ENCODE measurements at places on chromosomes 6 and 20. TPM values are rescaled to one million over a fixed set of nuclear protein-coding genes. Genes with fewer than 3 reads are reported as not detected.

The KHDC1L gene
- total RNA-seq, result not detected

- DNase-seq, result no peak
Observed at GRCh38 chr6:122283884-122284283, 115.6 kb upstream of the HSF2 start.

DNA sequence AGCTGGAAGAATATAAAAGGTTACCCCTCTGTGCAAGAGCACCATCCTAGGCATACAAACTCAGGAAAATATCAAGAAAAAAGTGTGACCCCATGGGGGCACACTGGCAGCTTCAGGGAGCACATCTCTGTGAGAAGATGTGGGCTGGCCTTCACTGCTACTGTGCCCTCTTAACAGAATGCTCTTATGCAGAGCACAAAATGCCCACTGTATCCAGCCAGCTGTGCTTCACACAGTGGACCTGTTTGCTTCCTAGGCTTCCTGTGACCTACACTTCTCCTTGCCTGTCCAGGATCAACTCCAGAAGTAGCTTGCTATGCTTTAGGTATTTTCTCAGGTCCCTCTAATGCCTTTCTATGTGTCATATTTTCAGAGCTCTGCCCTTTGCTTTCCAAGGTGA lies 380.2 kb upstream of the MMS22L start:
- no peak for DNase-seq

DNA sequence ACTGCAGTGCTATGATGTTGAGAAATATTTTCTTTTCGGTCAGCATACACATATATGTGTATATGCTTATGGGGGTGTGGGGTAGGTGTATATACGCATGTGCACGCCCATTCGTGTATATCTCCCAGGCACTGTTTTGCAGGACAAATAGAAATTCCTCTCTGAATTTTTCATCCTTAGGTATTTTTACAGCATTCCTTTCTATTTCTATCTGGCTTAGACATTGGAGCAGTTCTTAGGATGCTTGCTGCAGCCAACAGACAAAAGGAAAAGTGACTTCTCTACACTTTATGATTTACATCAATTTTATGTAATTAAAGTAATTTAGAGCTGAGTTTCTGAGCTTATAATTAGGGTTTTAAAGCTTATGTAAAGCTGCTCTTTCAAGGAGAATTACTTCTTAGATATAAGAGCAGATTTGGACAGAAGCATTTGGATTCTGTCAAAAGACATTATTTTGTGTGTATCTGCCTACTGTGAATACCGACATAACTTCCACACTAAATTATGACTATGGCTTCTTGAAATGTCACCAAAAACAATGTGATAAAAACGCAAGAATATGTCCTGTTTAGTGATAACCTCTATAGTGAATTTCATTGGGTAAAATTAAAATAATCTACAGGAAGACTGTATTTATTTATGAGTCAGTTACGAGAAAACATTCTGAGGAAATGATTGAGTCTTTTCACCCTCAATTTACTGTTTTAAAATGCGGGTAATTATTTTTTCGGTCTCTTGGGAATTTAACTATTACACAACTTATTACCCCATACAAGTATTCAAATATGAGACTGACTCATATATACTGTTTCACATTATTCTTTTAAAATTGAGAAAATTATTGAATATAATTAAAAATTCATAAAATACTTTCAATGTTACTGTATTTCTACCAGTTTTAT lies 21.3 kb upstream of the CEP43 start:
- DNase-seq, result no peak

DNA sequence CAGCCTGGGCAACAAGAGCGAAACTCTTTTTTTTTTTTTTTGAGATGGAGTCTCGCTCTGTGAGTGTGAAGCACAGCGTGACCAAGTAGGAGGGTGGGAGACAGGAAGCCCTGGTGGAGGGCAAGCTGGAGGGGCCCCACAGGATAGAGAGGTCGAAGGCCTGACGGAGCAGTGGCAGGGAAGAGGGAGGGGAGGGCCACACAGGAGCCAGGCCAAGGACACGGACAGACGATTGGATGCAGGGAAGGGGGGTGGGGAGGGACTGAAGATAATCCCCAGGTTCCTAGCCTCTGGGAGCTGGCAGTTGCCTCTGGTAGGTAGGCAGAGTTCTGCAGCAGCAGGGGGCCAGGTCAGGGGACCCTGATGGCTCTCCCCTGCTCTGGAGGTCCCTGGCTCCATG lies 10.8 kb upstream of the GUCA1A start:
- no peak for DNase-seq

- no peak for DNase-seq
Observed at GRCh38 chr6:83199173-83199862, 6.2 kb downstream of the RWDD2A start.

DNA sequence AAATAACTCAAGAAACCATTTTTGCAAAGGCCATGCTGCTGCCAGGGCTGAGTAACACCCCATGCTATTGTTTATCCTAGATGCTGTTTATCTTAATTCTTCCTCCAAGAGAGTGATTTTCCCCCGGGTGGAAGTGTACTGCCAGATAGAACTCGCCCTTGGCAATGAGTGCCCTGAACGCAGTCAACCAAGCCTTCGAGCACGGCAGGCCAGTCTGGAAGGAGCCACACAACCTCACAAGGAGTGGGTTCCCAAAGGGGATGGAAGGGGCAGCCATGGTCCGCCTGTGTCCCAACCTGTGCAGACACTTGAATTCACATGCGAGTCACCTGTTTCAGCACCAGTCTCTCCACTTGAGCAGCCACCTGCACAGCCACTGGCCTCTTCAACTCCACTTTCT lies 31.9 kb downstream of the PNPLA1 start:
- DNase-seq, result no peak

- no peak for DNase-seq
Observed at GRCh38 chr20:49627329-49627761, 59.4 kb upstream of the PTGIS start.

DNA sequence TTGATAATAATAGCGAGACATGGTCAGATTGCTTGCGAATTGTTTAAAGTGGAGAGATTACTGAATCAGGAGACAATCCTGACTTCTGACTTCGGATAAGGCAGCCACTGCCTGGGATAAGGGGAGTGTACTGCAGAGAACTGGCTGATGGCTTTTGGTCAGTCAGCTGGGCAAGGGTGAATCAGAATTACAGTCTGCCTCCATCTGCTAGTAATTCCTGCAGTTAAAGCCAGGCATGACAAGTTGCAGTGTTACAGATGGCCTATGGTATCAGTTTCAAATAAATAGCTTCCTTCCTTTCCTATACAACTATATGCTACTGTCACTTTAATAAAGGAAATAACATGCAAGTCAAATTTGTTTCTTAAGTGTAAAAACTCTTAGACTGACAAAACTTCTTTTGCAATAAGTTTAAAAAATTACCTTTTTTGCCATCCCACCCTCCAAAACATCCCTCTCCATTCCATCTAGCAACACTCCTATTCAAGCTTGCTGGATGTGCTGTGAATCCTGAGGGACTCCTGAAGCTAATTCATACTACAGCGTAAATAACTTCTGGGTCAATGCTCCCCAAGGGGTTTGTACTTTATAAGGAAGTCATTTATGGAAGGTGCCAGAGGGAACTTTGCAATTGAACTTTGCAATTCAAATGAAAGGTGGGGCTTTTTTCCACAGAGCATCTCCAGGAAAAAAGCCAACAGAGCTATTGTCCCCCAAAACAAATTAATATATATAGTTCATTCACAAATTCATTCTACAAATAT lies 245.2 kb downstream of the ADGRB3 start:
- no peak for DNase-seq

DNA sequence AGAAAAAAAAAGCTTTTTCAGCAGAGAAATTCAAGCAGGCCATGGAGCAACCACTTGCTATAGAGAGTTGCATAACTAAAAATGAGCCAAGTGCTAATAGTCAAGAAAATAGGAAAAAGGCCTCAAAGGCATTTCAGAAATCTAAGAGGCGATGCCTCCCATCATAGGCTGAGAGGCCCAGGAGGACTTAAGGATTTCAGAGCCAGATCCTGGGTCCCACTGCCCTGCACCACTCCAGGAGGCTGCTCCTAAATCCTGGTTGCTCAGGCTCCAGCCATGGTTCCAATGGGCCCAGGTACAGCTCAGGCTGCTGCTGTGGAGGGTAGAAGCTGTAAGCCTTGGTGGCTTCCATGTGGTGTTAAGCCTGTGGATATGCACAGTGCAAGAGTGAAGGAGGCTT lies 5.5 kb downstream of the ZNF391 start:
- DNase-seq, result no peak
